ENCODE measurements at places on chromosomes 3 and 15. TPM values are rescaled to one million over a fixed set of nuclear protein-coding genes. Genes with fewer than 3 reads are reported as not detected.

GRCh38 chr3:70352215-70352614 lies 39.8 kb upstream of the MDFIC2 start:
- no peak overlapping the region for H3K27ac ChIP-seq
- H3K4me3 ChIP-seq: no peak overlapping the region
- no peaks in the 10 kb centered on the region for H3K27me3 ChIP-seq
- DNase-seq: no peak
- H3K4me1 ChIP-seq: no peaks in the 10 kb centered on the region
- H3K36me3 ChIP-seq: no peaks in the 10 kb centered on the region

DNA sequence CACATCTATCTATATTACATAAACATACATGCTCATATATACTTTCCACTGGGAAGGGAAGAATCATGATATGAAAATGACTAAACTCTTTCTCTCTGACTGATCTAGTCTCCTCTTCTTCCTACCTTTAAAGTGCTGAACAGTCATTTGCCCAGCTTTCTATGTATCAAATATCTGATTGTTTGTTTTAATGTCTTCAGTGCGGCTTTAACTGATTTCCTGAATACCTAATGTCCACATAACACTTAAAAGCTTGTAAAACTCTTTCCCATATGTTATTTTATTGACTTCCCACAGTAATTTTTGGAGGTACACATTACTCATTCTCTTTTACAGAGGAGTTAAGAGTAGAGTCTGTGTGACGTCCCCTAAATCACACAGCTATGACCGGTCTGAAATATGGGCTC lies 28.2 kb downstream of the CPOX start:
- no peaks in the 10 kb centered on the region for H3K4me1 ChIP-seq
- H3K36me3 ChIP-seq: no peaks in the 10 kb centered on the region
- no peak overlapping the region for H3K27ac ChIP-seq
- no peak for DNase-seq
- H3K27me3 ChIP-seq: no peaks in the 10 kb centered on the region

DNA sequence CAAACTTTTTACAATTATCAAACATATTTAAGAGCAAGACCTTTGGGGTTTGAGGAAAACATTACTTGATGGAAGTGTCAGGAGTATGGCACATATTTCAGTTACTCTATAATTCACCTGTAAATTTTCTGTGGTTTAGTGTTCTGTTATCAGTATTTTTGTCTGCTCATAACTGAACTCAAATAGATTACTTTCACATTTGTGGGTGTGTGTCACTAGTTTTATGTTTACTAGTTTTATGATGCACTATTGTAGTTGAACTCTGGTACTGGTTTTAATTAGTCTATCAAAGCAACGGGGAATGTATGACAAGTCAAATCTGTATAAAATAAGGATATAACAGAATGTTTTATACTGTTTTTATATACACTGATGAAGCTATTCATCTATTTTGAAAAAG lies 27.2 kb downstream of the OXSM start:
- no peak overlapping the region for H3K27ac ChIP-seq
- no peaks in the 10 kb centered on the region for H3K36me3 ChIP-seq
- peaks cover 6% of the 10 kb centered on the region for H3K27me3 ChIP-seq
- no peak for DNase-seq
- no peak overlapping the region for H3K4me3 ChIP-seq

- no peak for DNase-seq
- no peaks in the 10 kb centered on the region for H3K36me3 ChIP-seq
- no peak overlapping the region for H3K4me3 ChIP-seq
- H3K27ac ChIP-seq: no peak overlapping the region
- peaks cover 36% of the 10 kb centered on the region for H3K27me3 ChIP-seq
- H3K4me1 ChIP-seq: peaks cover 2% of the 10 kb centered on the region
These were observed 157.6 kb downstream of the KLF13 start for GRCh38 chr15:31483986-31484951.

- no peak for DNase-seq
- no peak overlapping the region for H3K27ac ChIP-seq
- H3K4me3 ChIP-seq: no peak overlapping the region
- peaks cover 23% of the 10 kb centered on the region for H3K4me1 ChIP-seq
- no peaks in the 10 kb centered on the region for H3K36me3 ChIP-seq
These were observed 16.4 kb downstream of the EFCC1 start for GRCh38 chr3:129017484-129017899.

The IQCF5 gene
- total RNA-seq: not detected

The C3orf49 gene
- not detected for total RNA-seq

The SHC4 gene
- 2.5 TPM for total RNA-seq

The MESD gene
- total RNA-seq: 10.0 TPM

The GOLGA6L10 gene
- total RNA-seq: under 0.01 TPM

Measured in IMR-90 (cell line).